ENCODE measurements at places on chromosomes 16 and 17.

DNA sequence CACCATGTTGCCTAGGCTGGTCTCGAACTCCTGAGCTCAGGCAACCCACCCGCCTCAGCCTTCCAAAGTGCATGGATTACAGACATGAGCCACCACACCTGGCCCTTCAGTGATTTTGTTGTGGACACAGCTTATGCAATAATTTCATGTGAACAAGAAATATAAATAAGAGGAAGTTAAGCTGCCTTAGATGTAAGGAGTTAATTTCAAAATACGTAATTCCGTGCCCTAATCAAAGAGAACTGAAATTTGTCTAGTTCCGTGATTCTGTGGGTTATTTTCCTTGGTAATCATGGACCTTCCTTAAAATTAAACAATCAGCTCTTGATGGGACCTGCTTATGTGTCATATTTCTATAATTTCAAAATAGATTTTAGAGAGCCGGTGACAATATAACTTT lies 11.9 kb downstream of the TVP23A start:
- no peak for DNase-seq

- DNase-seq: no peak
Measured at GRCh38 chr17:77054936-77055335, 85.8 kb upstream of the SEC14L1 start.

DNA sequence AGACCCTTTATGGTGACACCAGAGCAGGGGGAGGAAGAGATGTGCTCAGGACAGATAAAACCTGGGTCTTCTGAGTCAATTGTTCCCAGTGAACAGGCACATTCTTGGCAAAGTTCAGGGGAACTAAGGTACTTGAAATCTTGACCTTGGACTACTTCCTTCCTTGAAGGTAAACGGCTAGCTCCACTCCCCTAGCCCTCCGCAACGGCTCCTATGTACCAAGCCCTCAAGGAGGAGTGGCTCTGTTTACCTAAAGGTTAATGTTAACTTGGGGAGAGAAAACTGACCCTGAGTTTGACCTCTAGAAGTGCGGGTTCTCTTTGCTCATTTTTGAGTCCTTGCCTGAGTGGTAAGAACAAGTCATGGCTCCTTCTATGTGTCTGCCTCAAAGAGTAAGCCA lies 7.8 kb downstream of the TTLL6 start:
- DNase-seq: no peak

DNA sequence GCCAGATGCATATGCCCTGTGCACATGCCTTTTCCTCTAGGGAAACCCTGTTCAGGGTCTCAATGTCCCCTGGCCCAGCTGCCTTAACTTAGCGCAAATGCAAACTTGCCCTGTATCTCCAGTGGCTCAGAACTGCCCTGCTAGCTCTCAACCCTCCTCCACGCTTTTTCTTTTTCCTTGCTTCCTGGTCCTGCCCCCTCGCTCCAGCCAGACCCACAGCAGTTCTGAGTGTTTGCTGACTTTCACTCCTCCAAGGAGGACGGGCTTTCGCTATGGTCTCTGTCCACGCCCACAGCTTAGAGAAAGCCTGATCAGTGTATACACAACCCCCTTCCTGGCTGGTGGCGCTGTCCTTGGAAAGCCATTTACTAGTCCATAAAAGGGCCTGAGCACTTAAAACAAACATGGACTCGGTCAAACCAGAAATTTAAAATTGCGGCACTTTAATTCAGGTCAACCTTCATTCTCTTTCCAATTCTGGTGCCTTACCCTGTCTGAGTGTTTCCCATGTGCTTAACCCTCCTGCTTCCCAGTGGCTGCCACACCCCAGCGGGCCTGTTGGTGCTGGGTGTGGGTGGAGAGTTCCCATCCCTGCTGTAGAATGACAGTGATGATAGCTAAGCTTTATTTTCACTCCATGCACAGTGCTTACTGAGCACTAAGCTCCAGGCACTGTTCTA lies 15.6 kb upstream of the TMEM98 start:
- DNase-seq: no peak

DNA sequence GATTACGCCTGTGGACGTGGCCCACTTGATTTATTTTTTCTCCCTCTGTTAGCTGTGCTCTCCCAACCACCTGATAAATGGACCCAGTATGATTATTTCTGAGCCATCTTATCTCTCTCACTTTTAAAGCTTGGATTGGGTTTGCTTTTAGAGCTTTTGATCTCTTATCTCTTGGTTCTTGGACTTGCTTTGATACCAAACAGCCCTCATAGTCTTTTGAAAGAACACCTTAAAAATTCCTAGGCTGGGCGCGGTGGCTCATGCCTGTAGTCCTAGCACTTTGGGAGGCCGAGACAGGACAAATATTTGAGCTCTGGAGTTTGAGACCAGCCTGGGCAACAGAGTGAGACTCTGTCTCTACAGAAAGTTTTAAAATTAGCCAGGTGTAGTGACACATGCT lies 25.8 kb downstream of the SMTNL2 start:
- DNase-seq: no peak

GRCh38 chr17:66472123-66472522 lies 169.7 kb downstream of the PRKCA start:
- DNase-seq: no peak

DNA sequence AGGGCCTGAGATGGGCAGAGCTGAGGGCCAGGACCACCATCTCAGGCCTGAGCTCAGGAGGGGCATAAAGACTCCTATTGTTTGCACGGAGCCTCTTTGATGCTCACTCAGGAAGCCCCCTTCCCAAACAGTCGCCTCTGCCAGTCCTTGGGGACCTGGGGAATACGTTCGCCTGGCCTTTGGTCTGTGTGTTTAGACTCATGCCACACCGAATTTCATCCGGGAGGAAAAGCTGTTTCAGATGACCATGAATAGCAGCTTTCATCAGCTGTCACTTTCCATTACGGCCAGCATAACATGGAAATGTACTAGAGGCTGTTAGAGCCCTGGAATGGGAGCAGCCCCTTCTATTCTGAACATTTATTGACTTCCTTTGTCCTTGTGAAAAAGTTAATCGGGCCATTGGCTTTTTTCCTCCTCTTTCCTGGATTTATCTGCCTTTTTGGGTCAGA lies 139.0 kb downstream of the HS3ST3A1 start:
- DNase-seq: no peak

DNA sequence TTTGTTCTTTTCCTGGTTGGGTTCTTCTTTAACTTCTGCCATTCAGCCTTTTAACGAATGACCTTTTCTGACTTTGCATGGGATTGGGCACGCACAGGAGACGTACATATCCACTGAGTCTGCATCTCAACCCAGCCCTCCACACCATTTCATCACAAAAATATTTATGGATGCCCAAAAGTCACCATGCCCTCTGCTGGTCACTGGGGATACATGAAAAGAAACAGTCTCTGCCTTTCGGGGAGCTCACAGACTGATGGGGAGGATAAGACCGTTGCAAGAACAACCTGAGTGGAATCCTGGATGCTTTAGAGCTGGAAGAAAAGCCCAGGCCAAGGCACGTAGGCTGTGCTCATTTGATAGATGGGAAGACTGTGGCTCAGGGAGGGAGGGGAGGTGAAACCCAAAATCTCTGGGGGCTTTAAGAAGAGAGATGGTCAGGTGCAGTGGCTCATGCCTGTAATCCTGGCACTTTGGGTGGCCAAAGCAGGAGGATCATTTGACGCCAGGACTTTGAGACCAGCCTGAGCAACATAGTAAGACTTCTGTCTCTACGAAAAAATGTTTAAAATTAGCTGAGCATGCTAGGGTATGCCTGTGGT lies 7.9 kb upstream of the MT2A start:
- peak; percentile 41 for DNase-seq

DNA sequence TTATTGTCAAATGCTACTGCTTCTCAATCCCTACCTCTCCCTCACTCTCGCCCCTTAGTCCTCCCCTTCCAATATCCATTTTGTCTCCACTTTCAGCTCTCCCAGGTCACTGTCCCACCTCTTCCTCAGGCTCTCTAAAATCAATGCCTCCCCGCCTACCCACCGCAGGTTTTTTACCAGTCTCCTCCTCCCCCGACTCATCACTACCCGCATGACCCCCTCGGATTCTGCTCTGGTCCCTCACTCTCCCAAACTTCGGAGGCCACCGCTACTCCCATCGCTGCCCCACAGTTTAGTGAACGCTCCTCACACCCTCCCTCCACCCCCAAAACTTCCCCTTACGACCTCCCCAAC lies 513 bp downstream of the CRLF3 start:
- no peak for DNase-seq

GRCh38 chr17:40312893-40313667 lies 4.1 kb downstream of the RARA start:
- DNase-seq: no peak

- DNase-seq: no peak
Measured at GRCh38 chr16:85454171-85454872, 158.8 kb upstream of the GSE1 start.

DNA sequence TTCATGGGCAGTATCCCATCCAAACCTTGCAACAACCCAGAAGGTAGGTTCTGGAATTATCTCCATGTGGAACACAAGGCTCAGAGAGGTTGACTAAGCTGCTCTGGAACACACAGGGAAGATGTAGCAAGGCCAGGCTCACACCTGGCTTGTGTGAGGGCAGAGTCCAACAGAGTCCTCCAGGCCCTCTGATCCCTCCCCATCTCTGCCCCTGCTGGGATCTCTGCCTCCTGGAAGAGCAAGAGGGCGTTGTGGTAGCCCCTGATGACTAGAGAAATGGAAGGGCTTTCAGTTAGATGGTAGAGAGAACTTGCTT lies 7.0 kb upstream of the PPP1R1B start:
- no peak for DNase-seq

GRCh38 chr17:35808240-35808961 lies 883 bp upstream of the TAF15 start:
- no peak for DNase-seq

DNA sequence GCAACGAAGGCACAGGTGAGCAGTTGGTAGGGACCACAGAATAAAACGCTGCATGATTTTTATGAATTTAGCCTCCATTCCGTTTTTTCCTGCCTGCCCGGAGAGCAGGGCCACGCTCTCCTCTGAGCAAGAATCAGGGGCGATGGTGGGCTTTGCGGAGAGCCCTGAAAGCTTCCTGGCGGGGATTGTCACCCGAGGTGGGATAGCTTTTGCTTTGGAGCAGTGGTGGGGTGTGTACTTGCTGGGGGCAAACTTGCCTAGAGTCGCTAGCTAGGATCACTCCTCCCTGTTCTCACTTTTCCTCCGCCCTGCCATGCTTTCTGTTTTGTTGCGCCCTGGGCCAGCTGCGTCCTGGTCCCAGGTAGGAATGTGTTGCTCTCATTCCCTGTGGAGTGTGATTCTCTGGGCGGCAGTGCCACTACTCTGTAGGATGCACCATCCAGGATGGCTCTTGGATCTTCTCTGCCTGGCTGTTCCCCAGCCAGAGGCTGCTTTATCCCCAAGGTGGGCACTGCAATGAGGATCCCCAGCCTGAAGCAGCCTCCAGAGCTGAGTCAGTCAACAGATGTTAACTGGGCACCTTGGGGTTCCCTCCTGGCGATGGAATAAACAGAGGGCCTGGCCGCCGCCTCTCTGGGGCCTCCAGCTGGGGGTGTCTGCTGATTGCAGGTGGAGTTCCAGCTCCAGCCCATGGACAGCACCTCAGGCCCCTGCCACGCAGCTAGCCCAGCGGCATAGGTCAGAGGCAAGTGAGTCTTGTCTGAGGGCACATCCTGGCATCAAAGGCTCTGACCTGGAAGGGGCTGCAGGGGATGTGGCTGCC lies 360.9 kb upstream of the TNRC6C start:
- no peak for DNase-seq

Measured in CD4-positive, alpha-beta memory T cell (primary cell).